ENCODE measurements at places on chromosomes 1 and 21. TPM values are rescaled to one million over a fixed set of nuclear protein-coding genes. Genes with fewer than 3 reads are reported as not detected.

C1QA gene
- 105 TPM for total RNA-seq

SPRR2A gene
- not detected for total RNA-seq

PLA2G2C gene
- not detected for total RNA-seq

CATSPERE gene
- total RNA-seq = 0.65 TPM

HPDL gene
- total RNA-seq = not detected

WARS2 gene
- total RNA-seq = 6.5 TPM

CD84 gene
- 2.5 TPM for total RNA-seq

TYW3 gene
- total RNA-seq = 18.5 TPM

SCMH1 gene
- total RNA-seq = 38.0 TPM

SLC26A9 gene
- 33.0 TPM for total RNA-seq

MCOLN2 gene
- 0.27 TPM for total RNA-seq

ICOSLG gene
- 4.3 TPM for total RNA-seq

RASSF5 gene
- 3.9 TPM for total RNA-seq

MYOG gene
- total RNA-seq = not detected

TNFRSF18 gene
- total RNA-seq = 0.32 TPM

HCN3 gene
- total RNA-seq = 1.4 TPM

IL19 gene
- not detected for total RNA-seq

EVA1B gene
- total RNA-seq = 10.8 TPM

CYP4Z1 gene
- total RNA-seq = 0.86 TPM

GBP6 gene
- 0.13 TPM for total RNA-seq

FCAMR gene
- not detected for total RNA-seq

S1PR1 gene
- 50.9 TPM for total RNA-seq

GRHL3 gene
- not detected for total RNA-seq

FTCD gene
- total RNA-seq = 1.9 TPM

PLPPR5 gene
- not detected for total RNA-seq

INSRR gene
- total RNA-seq = 0.40 TPM

FMO3 gene
- total RNA-seq = 1.2 TPM

ISG15 gene
- 13.3 TPM for total RNA-seq

ADAMTS5 gene
- 4.0 TPM for total RNA-seq

SPATA46 gene
- total RNA-seq = not detected

SMPDL3B gene
- total RNA-seq = not detected

LPAR3 gene
- total RNA-seq = 16.9 TPM

BMP8B gene
- total RNA-seq = 0.27 TPM

FCRL1 gene
- not detected for total RNA-seq

RIMKLA gene
- 7.6 TPM for total RNA-seq

RGSL1 gene
- total RNA-seq = not detected

PLXNA2 gene
- 14.4 TPM for total RNA-seq

ALG14 gene
- 2.9 TPM for total RNA-seq

BOLA1 gene
- 16.9 TPM for total RNA-seq

SAMD13 gene
- total RNA-seq = 0.73 TPM

GPR153 gene
- 12.5 TPM for total RNA-seq

DNAJC6 gene
- 2.0 TPM for total RNA-seq

GPR3 gene
- total RNA-seq = 0.24 TPM

KCNA2 gene
- 0.70 TPM for total RNA-seq

SPRR2B gene
- total RNA-seq = not detected

ORC1 gene
- total RNA-seq = 0.22 TPM

MATN1 gene
- total RNA-seq = not detected

TNFRSF9 gene
- total RNA-seq = not detected

PLA2G5 gene
- total RNA-seq = 56.7 TPM

SLC45A3 gene
- total RNA-seq = 6.9 TPM

HMCN1 gene
- total RNA-seq = 5.7 TPM

RHOU gene
- total RNA-seq = 4.2 TPM

GPR52 gene
- 0.62 TPM for total RNA-seq

GSTM3 gene
- 112 TPM for total RNA-seq

VSIG8 gene
- not detected for total RNA-seq

AGMAT gene
- total RNA-seq = 0.11 TPM

ZDHHC18 gene
- total RNA-seq = 14.4 TPM

All from Right ventricle myocardium superior (tissue), 1 donor.